Placental pericyte (primary cell): ENCODE measurements at places on chromosomes 16 and 17. TPM values are rescaled to one million over a fixed set of nuclear protein-coding genes. Genes with fewer than 3 reads are reported as not detected.

ZNF469 gene
- 4.4 and 8.9 TPM in 2 replicates for total RNA-seq

TLCD1 gene
- 4.2 TPM in 2 replicates for total RNA-seq

STX4 gene
- total RNA-seq, result 24.8 and 42.5 TPM in 2 replicates

CDIP1 gene
- 13.9 and 19.0 TPM in 2 replicates for total RNA-seq

RBFOX1 gene
- not detected in 2 replicates for total RNA-seq

CCL17 gene
- not detected in 2 replicates for total RNA-seq

TBC1D26 gene
- not detected in 2 replicates for total RNA-seq

SLFN13 gene
- total RNA-seq, result 1.3 and 1.6 TPM in 2 replicates

KRTAP2-1 gene
- not detected in 2 replicates for total RNA-seq

TMEM92 gene
- total RNA-seq, result not detected in 2 replicates

GPR142 gene
- not detected in 2 replicates for total RNA-seq

KRTAP4-9 gene
- total RNA-seq, result not detected in 2 replicates

PRSS27 gene
- 0.57 and 0.66 TPM in 2 replicates for total RNA-seq

GNG13 gene
- not detected in 2 replicates for total RNA-seq

KRT9 gene
- total RNA-seq, result not detected in 2 replicates

TAT gene
- total RNA-seq, result not detected in 2 replicates

LDHD gene
- 0.29 and 1.5 TPM in 2 replicates for total RNA-seq

SOST gene
- total RNA-seq, result not detected in 2 replicates

MMP15 gene
- 6.6 and 15.1 TPM in 2 replicates for total RNA-seq

ZFP90 gene
- 11.8 and 12.3 TPM in 2 replicates for total RNA-seq

GRIN2A gene
- 0.72 TPM in 1 of 2 replicates, not detected in the other for total RNA-seq

VTN gene
- total RNA-seq, result 0.43 and 149 TPM in 2 replicates

KRTAP9-8 gene
- not detected in 2 replicates for total RNA-seq

SERPINF2 gene
- 0.14 and 0.22 TPM in 2 replicates for total RNA-seq
